ENCODE measurements at places on chromosomes 1 and 21. TPM values are rescaled to one million over a fixed set of nuclear protein-coding genes. Genes with fewer than 3 reads are reported as not detected.

- H3K27ac ChIP-seq: no peak overlapping the region
- no peak overlapping the region for H3K4me3 ChIP-seq
- H3K4me1 ChIP-seq: no peaks in the 10 kb centered on the region
These were observed 14.5 kb upstream of the MAP3K7CL start for GRCh38 chr21:29115899-29116298.

The KIF26B gene
- 0.49 TPM for total RNA-seq

DNA sequence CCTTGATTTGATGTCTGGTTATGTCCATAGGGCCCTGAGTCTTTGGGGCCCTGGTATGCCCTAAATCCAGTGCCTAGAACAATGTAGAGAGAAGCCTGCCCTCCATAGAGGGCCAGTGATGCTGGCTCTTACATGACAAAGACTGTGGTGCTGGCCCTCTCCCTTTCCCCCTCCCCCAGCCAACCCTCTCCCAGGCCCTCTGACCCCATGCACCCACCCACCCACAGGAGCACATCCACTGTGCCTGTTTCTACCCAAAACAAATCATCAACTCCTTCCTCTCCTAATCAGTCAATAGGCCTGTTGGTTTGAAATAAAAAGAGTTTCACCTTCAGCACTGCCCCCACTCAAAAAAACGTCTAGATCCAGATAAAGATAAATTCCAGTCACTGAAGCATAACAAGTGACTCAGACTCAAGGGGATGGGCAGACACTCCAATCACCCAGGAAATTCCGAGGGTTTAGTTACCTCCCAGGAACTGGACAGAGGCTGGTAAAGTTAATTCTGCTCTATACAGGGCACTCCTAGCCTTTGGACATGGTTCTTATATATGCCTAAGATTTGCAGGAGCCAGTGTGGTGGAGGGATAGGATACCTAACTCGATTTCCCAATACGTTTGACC lies 144.8 kb upstream of the VANGL1 start:
- H3K4me1 ChIP-seq: no peaks in the 10 kb centered on the region
- H3K4me3 ChIP-seq: no peak overlapping the region
- H3K27ac ChIP-seq: no peak overlapping the region

The CHD5 gene
- 2.0 TPM for total RNA-seq
